ENCODE measurements at places on chromosomes 11 and 22.
A peak's percentile ranks its signal among the peaks of the same experiment; 100 is the strongest.

DNA sequence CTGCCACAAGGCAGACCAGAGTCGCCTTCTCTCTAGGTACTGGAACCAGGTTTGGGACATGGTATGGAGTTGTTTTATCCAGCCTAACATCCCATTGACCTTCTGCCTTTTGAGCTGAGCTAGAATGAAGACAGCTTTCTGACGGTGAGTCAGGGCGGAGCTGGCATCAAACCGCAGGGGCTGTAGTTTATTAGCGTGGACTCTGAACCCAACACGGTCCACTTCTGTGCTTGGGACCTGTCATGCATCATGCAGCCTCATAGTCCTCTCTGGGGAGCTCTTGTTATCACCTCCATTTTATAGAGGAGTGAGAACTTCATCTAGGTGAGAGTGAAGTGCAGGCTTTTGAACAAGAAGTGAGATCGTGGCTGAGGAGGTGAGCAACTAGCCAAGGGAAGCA, 8.3 kb downstream of the GAL3ST1 start:
- no peak for DNase-seq

- DNase-seq, result no peak
These were observed 10.2 kb downstream of the PCNX3 start for GRCh38 chr11:65625628-65626342.

- no peak for DNase-seq
These were observed 26.7 kb downstream of the ALKBH8 start for GRCh38 chr11:107538821-107539220.

- no peak for DNase-seq
These were observed 40.5 kb downstream of the NAT10 start for GRCh38 chr11:34145847-34146381.

DNA sequence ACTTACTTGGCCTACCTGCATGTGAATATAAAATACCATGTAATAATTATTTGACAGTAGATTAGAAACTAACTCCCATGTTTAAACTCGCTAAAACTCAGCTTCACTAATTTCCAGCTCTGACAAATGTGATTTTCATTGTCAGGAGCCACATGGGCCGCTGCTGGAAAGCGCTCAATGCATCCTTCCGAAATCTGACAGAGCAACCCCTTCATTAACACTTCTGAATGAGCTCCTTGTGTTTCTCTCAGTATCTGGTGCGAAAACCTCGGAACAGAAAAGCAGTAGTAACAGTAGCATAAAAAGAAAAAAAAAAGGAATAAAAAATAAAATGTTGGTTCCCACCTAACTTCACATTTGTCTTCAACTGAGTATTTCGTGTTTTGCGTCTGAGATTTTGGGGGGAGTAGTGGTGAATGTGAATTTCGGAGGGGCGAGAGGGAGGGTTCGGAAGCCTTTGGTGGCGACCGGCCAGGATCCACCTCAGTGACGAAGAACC, 710 bp downstream of the MTCH2 start:
- DNase-seq, result no peak

DNA sequence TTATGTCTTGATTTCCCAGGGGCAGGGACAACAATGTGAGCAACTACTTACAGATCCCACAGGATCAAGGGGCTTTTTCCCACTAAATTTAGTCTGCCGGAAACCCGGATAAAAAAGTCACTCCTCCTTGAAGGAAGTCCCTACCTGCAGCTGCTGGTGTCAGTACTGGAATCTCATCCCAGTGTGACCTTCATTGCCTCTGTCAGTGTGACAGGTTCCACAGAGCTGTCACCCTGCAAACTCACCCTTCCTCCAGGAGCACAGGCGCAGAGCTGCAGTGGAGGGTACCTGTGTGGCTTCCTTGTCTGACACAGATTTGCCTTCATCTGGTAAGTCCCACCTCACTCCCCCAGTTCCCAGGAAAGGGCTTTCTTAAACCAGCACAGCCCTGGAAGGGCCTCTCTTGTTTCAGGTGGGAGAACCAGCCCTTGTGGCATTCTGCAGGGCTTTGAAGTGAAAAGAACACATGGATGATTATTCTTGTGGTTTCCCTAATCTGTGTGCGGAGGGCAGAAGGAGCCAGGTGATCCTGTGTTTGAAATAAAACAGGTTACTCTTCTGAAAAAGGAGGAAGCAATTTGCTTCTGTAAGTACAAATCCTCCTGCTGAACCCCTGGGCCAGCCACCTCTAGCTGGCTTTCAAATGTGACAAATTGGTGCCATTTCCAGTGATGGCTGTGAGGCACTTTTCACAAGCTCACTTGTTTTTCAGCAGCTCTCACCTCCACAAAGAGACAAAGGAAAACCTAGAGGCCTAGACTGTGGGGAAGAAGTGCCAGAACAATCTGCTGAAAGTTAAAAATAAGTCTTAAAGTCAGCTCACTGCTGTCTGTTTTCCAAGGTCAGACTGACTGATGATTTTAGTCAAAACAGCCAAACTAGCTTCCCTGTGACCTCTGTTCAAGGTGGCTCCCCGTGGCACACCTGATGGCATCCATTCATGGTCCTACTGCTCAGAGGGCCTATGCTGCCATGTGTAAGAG, 9.2 kb upstream of the PRSS23 start:
- no peak for DNase-seq

GRCh38 chr11:18727479-18728236, 1.7 kb upstream of the IGSF22 start:
- DNase-seq, result no peak

- no peak for DNase-seq
These were observed 126.3 kb downstream of the CADM1 start for GRCh38 chr11:115377882-115378296.

- DNase-seq, result peak; percentile 61
These were observed at the start of gene ZNF280B for GRCh38 chr22:22508274-22509176. ZNF280B (minus strand) TSS chr22:22508742; CDS start chr22:22489398, 19,344 bp downstream.

GRCh38 chr11:110481523-110481922, 51.8 kb downstream of the FDX1 start:
- no peak for DNase-seq

GRCh38 chr22:34847072-34847471, 218.9 kb upstream of the ISX start:
- DNase-seq, result no peak

GRCh38 chr11:61332797-61333549, at the start of the genes DDB1 and TKFC:
DDB1 (minus strand) TSS chr11:61333105; CDS start chr11:61332968, 137 bp downstream.
TKFC (plus strand) TSS chr11:61333228; CDS start chr11:61334729, 1,501 bp downstream.
- peak; percentile 97 for DNase-seq

GRCh38 chr11:19472679-19473078, 231.9 kb upstream of the E2F8 start:
- no peak for DNase-seq

- DNase-seq, result no peak
These were observed 907 bp downstream of the SERPINH1 start for GRCh38 chr11:75562836-75563484.

- DNase-seq, result no peak
These were observed 79.5 kb upstream of the SPON1 start for GRCh38 chr11:13883042-13883441.

DNA sequence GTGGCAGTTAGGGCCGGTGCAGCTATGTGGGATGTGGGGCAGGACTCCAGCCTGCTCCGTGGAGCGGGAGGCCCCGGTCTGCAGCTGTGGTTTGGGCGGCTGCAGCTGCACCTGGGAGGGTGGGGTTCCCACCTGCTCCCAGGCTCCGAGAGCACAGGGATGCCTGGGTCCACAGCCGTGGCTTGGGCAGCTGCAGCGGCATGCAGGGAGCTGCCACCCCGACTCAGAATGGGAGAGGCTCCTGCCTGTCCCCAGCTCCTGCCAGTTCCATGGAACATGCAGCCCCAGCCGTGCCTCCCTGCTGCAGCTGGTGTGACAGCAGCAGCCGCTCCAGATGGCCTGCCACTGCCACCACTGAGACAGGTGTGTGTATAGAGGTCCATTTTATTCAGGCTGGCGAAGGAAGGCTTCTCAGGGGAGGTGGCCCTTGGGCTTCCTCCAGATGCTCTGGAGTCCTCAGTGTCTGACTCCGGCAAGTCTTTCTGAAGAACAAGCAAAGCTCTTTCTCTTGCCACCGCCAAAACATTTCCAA, 21.8 kb upstream of the UPK3A start:
- DNase-seq, result no peak

DNA sequence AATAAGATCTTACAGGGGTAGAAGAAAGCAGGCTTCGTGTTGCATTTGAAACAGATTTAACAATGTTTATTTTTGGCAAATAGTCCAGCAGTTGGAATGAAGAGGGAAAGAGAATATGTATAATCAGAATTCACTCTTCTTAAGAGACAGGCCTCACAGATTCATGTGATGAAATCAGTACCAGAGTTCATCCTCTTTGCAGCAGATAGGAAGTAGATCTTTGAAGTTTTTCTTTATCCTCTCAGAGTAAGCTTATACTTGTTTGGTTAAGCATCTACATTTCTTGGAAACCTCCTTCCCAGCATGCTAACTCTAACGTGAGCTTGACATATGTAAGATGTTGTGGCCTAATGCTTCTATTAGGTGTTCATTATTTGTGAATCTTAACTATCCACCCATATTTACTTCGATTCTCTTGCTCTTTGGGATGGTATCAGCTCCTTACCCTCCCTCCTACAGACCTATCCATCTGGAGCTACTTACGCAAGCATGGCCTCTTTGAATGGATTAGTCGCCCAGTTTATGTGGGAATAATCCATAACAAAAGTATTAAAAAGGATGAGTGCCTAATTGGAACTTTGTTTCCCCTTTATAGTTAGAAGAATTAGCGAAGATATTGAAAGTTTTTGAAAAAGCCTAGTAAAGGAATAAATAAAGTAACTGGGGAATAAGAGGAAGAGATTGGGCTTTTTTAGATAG, 80.1 kb downstream of the PRMT3 start:
- DNase-seq, result no peak

DNA sequence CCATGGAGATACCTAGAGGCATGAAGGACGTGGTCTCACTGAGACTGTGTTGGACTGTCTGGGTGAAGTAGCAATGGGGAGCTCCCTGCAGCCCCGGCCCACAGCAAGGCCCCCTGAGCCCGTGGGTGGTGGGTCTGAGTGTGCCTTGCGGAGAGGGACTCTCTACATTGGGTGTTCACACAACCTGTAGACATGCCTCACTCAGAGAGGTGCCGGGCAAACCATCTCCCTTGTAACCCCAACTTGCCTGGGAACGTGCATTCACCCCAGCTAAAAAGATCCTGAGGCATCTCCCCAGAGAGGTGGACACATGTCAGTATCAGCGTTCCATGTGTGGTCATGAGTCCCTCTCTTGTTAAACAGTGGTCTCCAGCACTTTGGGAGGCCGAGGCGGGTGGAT, 2.1 kb downstream of the VPREB1 start:
- DNase-seq, result no peak

DNA sequence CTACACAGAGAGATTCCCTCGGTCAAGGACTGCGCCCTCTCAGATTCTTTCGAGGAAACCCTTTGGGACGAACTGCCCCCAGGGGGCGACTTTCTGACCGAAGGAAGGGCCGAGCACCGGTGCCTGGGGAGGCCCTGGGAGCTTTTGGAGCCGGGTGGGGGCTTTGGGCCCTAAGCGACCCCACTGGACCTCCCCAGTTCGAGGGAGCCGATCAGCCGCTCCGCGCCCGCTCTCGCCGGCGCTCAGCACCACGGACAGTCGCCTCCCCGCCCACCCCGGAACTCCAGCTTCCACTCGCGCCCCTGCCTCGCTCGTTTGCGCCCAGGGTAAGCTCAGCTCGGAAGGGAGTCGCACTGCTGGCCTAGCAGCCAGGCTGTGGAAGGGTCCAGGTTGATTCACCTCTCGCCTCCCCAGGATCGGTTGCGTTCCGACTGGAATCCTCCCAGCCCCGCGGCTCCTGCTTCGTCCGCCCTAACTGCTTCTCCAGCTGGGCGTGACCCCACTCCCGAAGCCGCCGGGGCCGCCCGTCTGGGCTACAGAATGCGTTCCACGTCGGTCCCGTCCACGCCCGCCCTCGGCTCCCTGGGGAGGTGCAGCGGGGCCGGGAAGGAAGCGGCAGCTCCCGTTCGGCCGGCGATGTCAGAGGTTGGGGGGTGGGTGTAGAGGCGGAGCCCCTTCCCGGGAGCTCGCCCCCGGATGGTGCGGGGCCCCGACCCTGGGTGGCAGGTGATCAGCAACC, 428 bp downstream of the SCN3B start:
- DNase-seq, result no peak

- no peak for DNase-seq
These were observed 242.0 kb downstream of the DDX10 start for GRCh38 chr11:108906826-108907225.

DNA sequence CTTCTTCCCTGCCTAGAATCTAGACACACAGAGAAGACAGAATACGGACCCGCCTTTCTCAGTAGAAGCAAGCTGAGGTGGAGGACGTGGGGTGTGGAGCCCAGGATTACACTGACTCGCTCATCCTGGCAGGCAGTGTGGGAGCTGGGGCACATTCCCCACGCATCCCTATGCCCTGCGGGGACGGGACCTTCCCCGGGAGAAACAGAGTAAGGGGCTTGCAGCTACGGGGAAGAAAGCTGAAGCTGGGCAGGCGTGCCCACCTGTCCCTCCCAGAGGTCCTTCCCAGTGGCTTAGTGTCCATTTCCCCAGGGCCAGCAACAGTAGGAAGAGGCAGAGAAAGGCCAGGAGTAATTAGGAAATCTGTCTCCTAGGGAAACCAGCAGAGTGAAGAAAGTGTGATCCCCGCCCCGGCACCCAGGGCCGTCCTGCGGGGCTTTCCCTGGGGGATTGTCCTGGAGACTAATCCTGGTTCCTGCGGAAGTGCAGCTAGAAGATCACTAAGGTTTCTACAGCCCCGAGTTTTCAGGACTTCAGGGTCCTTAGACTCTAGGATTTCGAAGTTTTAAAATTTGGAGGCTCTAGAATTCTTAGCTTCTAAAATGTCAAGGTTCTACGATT, 7.8 kb downstream of the DNAJB13 start:
- DNase-seq, result no peak

DNA sequence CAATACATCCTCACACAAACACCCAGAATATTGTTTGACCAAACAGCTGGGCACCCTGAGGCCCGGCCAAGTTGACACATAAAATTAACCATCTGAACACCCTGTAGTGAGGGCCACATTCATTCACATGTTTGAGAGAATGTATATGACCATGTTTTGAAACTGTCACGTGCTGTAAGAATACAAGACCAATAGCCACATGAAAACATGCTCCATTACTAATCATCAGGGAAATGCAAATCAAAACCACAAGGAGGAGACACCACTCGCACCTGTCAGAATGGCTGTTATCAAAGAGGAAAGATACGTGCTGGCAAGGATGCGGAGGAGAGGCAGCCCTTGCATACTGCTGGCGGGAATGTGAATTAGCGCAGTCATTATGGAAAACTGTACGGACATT, 38.3 kb upstream of the IGSF9B start:
- DNase-seq, result no peak

GRCh38 chr11:75677909-75678308, 9.1 kb upstream of the MAP6 start:
- no peak for DNase-seq

GRCh38 chr22:49415151-49415951, 412.3 kb downstream of the BRD1 start:
- no peak for DNase-seq
